NCI-H774 (cell line): ENCODE measurements at places on chromosomes 1 and 21.

GRCh38 chr21:16084776-16085364 lies 355.1 kb downstream of the USP25 start:
- no peak for DNase-seq

- peak; percentile 1 for DNase-seq
Measured at GRCh38 chr1:110798691-110799256, 74.2 kb upstream of the CD53 start.

DNA sequence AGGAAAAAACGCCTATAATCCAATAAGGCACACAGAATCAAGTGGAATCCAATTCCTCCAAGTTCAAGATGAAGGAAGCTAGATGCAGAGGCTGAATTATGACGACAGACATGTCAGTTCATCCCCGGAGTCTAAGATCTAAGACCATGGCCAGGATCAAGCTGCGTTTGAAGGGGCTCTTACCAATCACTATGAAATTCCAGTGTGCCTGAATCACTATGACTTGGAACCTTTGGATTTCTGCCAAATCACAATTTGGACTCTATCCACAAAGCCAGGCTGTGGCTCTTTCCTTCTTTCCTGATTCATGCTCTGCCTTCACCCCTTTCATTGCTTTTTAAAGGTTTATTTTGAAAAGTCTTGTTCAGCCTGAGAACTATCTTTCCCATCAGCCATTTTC lies 17.1 kb downstream of the OLIG2 start:
- DNase-seq = no peak

DNA sequence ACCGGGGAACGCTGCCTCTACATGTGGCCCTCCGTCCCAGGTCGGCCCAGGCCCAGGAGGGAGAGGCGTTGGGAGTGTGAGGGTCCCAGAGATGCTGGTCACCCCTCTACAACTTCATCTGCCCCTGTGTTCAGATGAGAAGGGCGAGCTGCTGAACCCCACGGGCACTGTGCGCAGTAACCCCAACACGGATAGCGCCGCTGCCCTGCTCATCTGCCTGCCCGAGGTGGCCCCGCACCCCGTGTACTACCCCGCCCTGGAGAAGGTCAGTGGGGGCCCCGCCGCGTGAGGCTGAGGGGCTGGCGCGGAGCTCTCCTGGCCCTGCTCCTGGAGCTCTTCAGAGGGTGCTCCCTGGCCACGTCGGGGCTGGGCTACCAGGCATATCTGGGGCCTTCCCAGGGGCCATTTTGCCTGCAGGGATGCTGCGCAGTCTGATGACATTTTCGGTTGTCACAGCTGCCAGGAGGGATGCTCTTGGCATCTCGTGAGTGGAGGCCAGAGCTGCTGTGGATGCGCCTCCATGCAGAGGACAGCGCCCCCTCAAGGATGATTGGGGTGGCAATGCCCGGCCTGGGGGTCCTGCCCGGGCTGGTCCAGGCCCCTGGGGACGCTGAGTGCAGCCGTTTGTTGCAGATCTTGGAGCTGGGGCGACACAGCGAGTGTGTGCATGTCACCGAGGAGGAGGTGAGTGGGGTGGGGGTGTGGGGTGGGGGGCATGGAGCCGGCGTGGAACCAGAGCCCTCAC lies 68.6 kb downstream of the PIK3CD start:
- no peak for DNase-seq

- no peak for DNase-seq
Measured at GRCh38 chr1:185668013-185668412, 66.2 kb upstream of the HMCN1 start.

GRCh38 chr1:212305342-212305741 lies 20.1 kb downstream of the PPP2R5A start:
- no peak for DNase-seq

- DNase-seq = peak; percentile 9
Measured at GRCh38 chr21:34205811-34206571, 132.6 kb downstream of the MRPS6 start.

DNA sequence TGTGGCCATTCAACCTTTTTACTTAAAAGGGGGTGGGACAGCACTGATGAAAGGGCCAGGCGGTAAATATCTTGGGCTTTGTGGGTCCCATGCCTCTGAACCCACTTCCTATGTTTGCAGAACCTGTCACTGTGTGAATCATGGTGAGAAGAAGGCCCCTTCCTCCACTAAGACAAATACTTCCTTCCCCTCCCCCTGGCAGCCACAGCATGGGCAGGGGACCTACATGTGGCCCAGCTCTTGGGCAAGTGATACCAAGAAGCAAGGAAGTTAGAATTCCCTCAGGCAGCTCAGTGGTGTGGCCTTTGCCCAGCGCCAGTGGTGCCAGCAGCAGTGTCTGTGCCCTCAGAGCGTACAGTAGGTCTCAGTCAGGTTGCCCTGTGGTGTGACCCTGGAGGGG lies 168.6 kb downstream of the TRIM33 start:
- no peak for DNase-seq

DNA sequence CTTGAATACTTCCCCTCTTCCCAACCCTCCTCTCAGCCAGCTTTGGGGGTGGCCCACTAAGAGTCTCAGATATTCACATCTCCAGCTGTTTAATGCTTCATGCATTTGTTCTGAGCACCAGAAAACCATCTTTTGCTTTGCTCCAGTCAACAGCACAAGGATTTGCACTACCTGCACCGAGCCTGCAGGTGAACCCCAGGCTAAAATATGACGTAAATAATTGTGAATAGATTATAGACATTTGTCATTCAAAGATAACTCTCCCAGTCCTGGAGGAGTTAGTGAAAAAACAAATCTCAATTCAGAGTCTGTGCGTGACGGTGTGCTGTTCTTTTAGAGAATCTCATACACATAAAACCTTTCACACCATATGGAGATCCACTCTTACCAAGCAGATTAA lies 7.4 kb downstream of the CD247 start:
- no peak for DNase-seq

DNA sequence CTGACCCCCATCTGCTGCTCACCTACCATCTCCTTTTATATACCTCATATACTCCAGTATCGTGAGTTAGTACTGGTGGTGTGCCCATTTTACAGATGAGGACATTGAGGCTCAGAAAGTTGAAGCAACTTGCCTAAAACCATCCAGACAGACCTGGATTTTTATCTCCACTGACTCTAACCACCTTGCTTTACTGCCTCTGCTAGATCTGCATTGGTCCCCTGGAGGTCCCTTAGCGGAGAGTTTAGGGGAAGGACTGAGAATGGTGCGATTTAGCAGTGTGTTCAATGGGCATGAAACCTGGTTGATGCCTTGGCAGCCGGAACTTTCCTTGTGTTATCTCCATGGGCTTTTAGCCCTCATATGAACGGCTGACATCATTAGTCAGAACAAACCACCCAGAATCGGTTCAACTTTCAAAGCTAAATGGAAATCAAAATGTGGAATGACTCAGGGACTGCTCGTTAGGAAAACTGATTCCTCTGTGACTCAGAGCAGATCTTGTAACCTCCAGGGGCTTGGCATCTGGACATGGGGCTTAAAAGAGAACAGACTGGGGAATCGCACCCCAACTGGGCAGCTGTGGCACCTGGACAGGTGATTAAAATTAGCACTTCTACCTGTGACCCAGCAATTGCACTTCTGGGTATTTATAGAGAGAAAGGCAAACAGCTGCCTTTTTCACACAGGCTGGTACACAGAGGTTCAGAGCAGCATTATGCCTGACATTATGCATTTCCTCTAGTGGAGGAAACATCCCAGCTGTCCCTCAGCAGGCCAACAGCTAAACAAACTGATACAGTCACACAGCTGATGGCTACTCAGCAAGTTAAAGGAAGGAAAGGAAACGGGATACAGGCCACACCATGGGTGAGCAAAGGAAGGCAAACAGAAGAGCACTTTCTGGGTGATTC lies 25.3 kb downstream of the TMEM51 start:
- peak; percentile 76 for DNase-seq

GRCh38 chr1:201153474-201154388 lies 543 bp downstream of the TMEM9 start:
- DNase-seq = peak; percentile 68

DNA sequence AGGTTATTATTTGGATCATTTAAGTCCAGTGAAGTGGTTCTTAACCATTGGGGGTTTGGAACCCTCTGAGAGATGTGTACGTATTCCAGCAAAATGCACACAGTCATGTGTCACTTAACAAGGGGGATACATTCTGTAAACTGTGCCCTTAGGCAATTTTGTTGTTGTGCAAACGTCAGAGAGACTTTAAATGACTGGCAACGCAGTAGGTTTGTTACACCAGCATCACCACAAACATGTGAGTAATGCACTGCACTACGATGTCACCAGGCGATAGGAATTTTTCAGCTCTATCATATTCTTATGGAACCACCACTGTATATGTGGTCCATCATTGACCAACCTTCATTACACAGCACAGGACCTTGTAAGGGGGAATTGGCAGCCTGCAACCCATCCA lies 11.9 kb downstream of the AHCYL1 start:
- DNase-seq = no peak

- DNase-seq = no peak
Measured at GRCh38 chr21:44579833-44580144, 615 bp downstream of the KRTAP10-5 start.

GRCh38 chr1:78839704-78840277 lies 166.7 kb downstream of the ADGRL4 start:
- peak; percentile 38 for DNase-seq

- no peak for DNase-seq
Measured at GRCh38 chr1:2463396-2463795, 12.7 kb upstream of the PLCH2 start.

DNA sequence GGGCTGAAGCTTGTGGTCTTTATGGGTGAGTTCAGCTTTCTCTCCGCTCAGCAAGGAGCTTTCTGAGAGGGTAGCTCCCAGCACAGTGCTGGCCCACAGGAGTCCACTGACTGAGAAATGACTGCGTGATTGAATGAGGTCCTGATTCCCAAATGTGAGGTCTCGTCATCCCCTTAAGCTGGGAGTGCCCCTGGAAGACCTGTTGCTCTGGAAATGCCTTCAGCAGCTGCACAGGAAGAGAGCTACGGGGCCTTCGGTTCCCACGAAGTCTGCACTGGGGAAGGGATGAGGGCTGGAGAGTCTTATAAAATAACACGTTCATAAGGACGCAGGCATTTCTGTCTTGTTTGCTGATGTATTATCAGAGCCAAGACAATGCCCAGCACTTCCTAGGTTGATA lies 14.0 kb downstream of the TNNT2 start:
- no peak for DNase-seq

- no peak for DNase-seq
Measured at GRCh38 chr1:177959811-177960515, 9.9 kb downstream of the SEC16B start.

DNA sequence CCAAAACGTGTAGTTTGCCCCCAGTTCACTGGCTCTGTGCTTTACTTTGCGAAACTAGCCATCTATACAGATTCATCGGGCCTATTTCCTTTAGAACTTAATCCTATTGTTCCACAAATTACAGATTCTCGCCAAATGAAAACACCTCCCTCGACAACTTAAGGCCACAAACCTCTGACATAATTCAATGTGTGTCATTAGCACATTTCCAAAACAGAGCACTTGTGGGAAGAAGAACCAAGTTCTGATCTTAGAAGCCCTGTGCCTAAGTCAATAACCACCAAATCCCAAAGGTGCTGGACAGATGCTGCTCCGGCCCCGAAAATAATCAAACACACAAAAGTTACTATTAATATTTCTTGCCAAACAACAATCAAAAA lies 93.9 kb downstream of the SLC45A1 start:
- no peak for DNase-seq

DNA sequence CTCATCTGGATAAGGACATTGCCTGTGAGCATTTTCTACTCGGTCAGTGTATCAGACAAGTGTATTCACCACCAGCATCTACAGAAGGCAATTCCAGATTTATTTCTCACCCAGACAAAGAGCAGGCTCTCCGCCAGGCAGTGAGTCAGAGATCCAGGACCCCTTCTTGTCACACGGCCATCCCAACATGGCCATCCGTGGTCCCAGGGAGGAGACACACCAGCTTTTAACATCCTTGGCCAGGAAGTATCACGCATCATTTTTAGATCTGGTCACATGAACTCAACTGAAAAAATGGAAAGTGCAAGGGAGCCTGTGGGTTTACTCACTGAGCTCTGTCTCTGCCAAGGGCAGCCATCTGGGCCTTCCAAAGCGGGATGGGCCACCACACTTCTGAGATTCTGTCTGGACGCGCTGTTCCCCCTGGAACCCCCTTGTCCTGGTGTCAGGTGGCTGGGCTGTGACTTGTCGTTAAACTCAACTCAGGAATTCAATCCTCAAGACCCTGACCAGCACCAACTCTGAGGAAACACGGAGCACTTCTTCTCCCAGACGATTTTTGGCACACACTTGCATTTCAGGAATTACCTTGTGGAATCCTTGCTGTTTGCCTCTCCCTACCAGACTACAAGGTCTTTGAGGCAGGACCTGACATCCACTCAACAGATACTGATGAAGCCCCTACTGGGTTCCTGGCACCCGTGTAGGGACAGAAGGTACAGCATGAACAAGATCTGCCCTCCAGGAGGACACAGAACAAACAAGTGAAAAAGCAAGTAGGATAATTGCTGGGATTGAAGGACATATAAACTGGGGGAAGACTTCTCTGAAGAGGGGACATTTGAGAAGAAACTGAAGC lies 21.6 kb upstream of the CCSAP start:
- DNase-seq = no peak

- DNase-seq = no peak
Measured at GRCh38 chr21:25995278-25995677, 175.3 kb downstream of the APP start.

GRCh38 chr1:248804771-248805681 lies 20.7 kb downstream of the SH3BP5L start:
- DNase-seq = no peak

- DNase-seq = no peak
Measured at GRCh38 chr1:245971711-245972085, 535.4 kb downstream of the SMYD3 start.

- no peak for DNase-seq
Measured at GRCh38 chr1:226903819-226904716, 33.7 kb downstream of the PSEN2 start.

DNA sequence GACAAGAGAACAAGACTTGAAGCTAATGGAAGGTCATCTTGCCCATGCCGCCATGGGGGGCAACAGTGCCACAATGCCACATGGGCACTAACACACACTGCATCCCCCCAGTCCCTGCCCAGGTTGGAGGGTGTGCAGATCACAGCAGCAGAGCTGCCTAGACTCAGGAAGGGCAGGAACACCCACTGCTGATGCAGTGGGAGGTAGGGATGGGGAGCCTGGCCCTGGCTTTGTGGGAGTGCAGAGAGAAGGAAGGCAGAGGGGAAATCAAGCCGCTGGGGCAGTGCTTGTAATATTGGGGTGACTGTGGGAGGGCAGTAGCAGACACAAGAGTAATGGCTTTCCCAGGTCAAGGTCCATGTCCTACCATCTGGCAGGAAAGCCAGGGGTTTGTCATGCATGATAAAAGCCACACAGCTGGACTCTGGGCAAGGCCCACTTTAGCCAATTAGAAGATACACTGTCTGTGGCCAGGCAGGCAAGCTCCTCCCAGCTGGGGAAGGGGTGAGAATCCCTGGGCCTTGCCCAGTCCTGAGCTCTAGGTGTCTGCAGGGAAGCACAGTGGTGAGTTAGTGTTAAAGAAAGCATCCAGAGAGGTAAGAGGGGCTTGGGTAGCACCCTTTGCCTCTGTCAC lies 25.4 kb upstream of the MEF2D start:
- DNase-seq = no peak

GRCh38 chr1:206469933-206470691 lies at the start of gene IKBKE:
Gene IKBKE, plus strand, starts transcription at chr1:206470476. Its CDS starts 2,752 bp downstream, at chr1:206473228.
- DNase-seq = peak; percentile 25

- no peak for DNase-seq
Measured at GRCh38 chr1:204821476-204821875, 49.2 kb upstream of the NFASC start.

- no peak for DNase-seq
Measured at GRCh38 chr1:186977266-186977957, 148.7 kb downstream of the PLA2G4A start.
